Neuronal stem cell (in vitro differentiated cells): ENCODE measurements at places on chromosomes 12 and 14.

DNA sequence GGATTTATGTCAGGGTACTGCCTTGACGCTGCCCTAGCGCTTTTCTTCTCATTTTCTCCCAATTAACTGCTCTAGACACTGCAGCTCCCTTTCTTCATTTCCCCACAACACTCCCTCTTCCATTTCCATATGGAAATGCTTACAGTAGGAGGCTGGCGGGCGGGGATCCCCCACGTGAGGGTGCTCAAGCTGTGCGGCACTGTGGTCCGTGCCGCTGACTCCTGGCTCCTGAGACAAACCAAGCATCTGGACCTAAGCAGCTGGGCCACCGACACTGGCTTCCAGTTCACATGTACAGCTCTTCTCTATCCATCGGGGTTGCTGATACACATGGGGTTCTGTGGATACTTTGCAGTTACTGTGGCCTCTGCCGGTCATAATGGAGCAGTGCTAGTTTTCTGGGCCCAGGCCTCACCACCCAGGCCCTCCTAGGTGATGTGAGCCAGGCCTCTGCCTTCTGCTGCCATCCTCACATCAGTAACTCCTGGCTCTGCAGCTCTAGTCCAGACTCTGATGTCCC lies 20.2 kb downstream of the TCHP start:
- DNase-seq = no peak

- DNase-seq = no peak
These were observed 9.3 kb upstream of the HDAC7 start for GRCh38 chr12:47828976-47829482.

GRCh38 chr14:64879635-64880220 lies at the start of gene SPTB:
TSS of gene SPTB (minus strand) at chr14:64879907. CDS start at chr14:64823094, 56,813 bp downstream.
- peak; percentile 27 for DNase-seq

- no peak for DNase-seq
These were observed 77.8 kb upstream of the MAX start for GRCh38 chr14:65179918-65180724.

DNA sequence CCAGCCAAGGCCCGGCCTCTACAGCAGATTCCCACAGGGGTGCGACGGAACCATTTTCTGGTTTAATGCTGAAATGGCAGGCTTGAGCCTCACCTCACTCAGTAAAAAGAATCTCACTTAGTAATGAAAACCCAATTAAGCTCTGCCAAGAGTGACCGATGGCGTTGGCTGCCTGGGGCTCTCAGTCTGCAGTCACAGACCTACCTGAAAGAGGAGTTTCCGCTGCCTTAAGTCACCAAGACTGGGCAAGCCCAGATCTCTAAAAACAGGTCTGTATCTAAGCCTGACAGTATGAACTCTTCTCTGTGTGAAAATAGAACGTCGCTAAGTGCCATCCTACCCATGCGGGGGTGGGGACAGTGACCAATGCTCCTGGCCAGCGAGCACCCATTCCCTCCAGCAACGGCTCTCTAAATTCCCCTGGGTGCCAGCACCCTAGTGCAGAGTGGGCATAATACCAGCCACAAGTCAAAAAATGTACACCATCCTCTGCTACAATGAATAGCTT lies 107.3 kb downstream of the FOXN3 start:
- DNase-seq = no peak

DNA sequence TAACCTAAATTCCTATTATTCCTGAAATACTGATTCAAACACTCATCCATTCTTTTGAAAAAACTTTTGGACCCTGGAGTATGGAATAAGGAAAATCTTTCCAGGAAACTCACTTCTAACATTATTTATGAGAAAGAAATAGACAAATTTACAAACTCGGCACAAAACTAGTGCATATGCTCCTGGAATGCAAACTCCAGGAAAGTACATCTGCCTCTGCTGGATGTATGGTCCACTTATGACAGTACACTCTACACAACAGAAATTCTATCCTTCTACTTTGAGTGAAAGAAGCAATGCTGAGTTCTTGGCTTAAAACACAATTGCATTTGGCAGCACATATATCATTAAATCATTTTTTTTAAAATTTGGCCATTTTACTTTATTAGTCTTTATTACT lies 700.5 kb upstream of the STXBP6 start:
- DNase-seq = no peak

- DNase-seq = no peak
These were observed 70.2 kb downstream of the STXBP6 start for GRCh38 chr14:24979725-24980239.

- DNase-seq = no peak
These were observed 13.3 kb upstream of the YBX3 start for GRCh38 chr12:10736463-10736862.

DNA sequence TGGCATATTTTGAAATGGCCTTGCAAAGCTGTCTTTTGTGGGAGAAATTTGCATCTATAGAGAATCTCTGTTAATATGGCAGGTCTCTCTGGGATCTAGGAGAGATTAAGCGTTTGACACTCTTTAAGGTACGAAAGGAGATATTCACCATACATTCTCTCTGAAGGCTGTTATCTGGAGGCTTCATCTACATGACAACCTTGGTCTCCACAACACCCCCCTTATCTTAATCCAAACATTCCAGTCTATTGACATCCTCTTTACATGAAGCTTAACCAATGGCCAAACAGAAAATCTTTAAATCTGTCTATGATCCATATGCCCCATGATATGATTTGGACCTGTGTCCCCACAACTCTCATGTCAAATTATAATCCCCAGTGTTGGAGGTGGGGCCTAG lies 137.4 kb downstream of the DERA start:
- DNase-seq = no peak
